ENCODE measurements at places on chromosomes 6 and 20.

GRCh38 chr20:63329331-63330083 is 31.6 kb downstream of the CHRNA4 start:
- no peak for DNase-seq

GRCh38 chr20:61422636-61423425 is 170.8 kb downstream of the CDH4 start:
- no peak for DNase-seq

DNA sequence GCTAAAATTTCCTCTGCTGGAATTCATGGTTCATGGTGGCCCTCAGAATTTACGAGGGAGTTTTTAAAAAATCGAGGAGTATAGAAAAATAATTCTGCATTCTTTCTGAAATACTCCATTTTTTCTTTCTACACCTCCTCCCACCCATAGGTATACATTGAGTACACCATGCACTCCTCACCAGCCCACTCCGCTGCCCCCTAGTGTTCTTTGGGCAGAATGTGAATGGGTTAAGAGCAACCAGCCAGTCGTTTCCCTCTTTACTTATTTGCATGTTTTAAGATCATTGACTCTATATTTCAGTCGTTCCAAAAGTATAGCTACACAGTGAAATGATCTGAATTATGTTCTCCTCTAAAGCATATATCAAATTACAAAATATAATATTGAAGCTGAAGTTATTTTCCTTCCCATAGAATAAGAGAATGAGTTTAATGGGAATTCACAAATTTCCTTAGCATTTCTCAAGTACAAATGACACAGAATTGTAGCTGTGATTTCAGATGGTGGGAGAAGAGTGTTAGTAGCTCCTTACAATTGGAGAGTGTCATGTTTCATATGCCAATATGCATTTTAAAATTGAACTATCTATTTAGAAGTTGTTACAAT is 977.7 kb upstream of the SLC35B3 start:
- DNase-seq = no peak

GRCh38 chr20:53813636-53814035 is 220.0 kb upstream of the ZNF217 start:
- DNase-seq = no peak
